ENCODE measurements at places on chromosomes 6 and 20.

GRCh38 chr6:81633391-81633790 is 119.1 kb downstream of the TENT5A start:
- DNase-seq = no peak

DNA sequence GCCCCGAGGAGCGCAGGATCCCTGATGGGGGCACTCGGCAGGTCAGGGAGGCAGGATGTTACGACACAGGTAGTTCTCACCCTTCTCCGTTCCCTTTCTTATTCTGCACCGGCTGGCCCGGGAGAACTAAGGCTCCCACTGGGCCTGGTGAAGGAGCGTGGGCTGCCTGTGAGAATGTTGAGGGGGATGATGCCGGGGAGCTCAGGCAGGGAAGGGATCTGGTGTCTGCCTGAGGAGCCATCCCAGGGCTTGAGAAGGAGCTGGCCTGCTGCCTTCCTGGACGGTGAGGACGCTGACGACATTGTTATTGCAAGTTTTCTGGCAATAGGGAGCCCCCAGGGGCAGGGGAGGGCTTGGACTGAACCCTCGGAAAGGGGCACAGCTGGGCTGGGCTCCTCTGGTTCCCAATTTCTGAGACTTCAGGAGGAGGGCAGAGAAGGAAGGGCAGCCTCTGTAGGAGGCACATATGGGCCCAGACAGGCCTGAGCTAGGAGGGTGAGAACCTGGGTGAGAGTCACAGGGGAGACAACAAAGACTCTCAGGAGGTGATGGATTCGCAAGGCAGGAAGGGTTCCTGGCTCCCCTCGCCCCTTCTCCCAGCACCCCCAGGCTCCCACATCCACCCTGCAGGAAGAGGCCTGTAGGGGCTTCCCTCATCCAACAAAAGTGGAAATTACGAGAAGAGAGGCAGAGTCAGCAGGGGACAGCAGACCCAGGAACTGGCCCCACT is 32.8 kb downstream of the CYP21A2 start:
- no peak for DNase-seq

DNA sequence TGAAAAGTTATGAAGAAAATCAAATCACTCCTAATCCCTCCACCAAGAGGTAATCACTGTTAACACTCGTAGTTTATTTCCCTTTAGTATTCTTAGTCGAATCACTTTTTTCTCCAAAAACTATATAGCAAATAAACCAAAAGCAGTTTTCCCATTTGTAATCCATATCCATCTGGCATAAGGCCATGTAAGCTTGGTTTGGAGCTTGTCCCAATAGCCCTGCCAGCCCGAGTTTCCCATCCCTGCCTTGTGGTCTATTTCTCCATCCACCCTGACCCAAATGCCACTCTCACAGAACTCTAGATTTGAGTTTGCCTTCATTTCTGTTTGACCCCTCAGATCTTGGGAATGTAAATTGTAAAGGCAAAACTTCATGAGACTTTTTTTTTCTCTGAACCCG is 71.8 kb upstream of the DSP start:
- DNase-seq = no peak

DNA sequence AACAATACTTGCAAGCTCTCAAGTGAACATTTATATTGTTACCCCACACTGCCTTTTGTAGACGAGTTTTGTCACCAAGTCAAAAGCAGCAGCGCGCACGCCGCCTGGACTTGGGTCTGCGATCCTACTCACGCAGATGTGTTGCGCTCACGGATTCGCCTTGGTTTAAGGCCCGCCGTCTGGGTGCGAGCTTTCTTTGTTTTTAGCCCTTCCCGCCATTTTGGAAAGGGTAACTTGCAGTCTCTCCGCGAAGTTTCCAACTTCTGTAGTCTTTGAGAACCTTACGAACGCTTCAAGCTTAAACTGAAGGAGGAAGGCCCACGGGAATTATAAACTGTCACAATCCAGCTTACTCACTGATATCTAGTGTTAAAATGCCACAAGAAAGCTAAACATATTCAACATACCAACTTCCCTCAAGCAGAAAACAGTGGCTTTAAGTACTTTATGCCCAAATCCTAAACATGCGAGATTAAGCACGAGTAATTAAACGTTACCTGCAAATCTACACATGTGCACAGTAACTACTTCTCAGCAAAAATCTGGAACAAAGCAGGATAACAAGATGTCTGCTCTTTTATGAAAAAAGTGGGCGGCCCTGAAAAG is 80.4 kb upstream of the BTN3A2 start:
- peak; percentile 47 for DNase-seq

DNA sequence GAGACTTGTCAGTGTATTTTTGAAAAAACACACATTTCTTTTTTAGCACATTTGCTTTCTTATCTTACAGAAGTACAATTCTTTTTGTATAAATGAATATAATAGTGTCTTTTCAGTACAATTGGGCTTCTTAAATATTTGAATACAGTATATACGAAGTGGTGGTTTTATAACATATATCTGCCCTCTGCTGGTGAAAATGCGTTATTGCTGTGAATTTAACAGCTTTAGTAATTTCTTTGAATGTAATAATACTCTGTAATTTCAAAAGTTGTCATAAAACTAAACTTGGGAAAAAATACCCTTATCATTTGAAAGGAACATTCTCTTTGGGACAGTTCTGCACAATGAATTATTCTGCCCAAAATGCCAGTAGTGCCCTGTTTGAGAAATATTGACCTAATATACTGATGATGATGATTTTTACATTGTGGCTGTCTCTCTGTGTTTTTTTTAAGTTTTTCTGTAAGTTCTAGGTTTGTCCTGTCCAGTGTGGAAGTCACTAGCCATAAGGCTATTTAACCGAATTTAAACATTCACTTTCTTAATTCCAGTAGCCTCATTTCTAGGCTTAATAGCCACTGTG is 19.0 kb downstream of the SMAP1 start:
- peak; percentile 26 for DNase-seq

- DNase-seq = no peak
Observed at GRCh38 chr6:65098349-65098748, 608.7 kb downstream of the EYS start.

DNA sequence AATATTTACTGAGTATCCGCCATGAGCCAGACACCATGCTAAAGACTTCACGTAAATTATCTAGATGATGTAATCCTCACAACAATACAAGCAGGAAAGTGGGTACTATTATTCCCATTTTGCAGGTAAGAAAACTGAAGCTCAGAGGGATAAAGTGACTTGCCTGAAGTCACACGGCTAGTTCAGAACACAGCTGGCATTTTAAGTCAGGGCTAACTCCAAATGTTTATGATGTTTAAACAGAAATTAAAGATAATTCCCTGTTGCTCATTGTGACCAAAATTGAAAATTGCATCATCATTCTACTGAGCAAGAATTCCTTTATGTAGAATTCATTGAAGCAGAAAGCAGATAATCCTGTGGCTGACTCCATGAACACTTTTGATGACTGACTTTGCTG is 71.3 kb upstream of the STXBP5 start:
- DNase-seq = no peak

- peak; percentile 40 for DNase-seq
Observed at GRCh38 chr20:32582659-32583580, 2.2 kb downstream of the NOL4L start.

GRCh38 chr20:36384022-36384619 is 78.0 kb downstream of the DLGAP4 start:
- peak; percentile 51 for DNase-seq

- no peak for DNase-seq
Observed at GRCh38 chr6:109428889-109429477, 11.4 kb downstream of the PPIL6 start.

GRCh38 chr6:170295510-170296422 is 4.9 kb upstream of the DLL1 start:
- no peak for DNase-seq

DNA sequence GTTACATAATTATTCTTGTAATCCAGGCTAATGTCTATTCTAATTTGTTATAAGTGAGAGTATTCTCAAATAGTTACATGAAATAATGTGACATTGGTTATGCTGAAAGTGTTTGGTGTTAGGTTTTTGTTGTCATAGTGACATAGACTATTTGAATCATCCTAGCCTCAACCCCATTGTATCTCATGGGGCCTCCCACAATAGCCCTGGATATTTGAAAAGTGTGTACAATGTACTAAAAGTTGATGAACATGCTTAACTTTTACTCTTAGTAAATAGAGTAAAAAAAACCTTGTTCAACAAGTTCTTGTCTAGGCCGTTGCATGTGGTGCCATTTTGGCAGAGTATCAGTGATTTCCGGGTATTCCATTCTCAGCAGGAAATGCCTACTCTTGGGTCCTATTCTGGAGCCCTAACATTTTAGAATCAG is 83.0 kb downstream of the RTN4IP1 start:
- DNase-seq = no peak

GRCh38 chr6:142648036-142648451 is 296.9 kb downstream of the HIVEP2 start:
- no peak for DNase-seq

GRCh38 chr6:133548423-133549159 is 307.4 kb downstream of the EYA4 start:
- DNase-seq = no peak

- DNase-seq = no peak
Observed at GRCh38 chr6:52515219-52515960, 61.5 kb downstream of the TRAM2 start.

DNA sequence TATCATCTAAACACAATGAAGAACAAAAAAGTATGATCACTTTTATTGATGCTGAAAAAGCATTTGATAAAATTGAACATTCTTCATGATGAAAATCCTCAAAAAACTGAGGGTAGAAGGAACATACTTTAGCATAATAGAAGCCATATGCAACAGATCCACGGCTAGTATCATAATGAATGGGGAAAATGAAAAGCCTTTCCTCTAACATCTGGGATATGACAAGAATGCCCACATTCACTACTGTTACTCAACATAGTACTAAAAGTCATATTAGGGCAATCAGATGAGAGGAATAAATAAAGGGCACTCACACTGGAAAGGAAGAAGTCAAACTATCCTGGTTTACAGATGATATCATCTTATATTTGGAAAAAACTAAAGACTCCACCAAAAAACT is 256.6 kb downstream of the RFPL4B start:
- no peak for DNase-seq

DNA sequence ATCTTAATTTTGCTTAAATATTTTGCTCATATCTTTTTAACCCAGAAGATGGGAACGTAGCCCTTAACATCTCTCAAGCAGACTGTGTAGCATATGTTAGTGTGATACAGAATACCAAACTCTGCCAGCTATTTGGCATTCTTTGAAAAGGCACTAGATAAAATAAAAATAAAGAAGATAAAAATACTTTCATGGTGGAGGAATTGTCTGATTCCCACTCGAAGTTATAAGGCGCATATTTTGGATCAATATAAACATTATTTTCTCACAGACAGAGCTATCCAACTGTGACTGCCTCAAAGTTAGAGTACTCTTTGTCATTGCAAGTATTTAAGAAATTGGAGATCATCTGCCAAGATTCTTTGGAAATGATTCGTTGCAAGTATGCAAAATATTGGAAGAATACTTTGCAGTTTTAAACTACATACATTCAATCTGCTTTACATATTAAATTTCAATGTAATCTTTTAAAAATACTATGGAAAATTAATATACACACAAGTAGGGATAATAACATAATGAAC is 10.8 kb upstream of the EEF1E1 start:
- DNase-seq = no peak

DNA sequence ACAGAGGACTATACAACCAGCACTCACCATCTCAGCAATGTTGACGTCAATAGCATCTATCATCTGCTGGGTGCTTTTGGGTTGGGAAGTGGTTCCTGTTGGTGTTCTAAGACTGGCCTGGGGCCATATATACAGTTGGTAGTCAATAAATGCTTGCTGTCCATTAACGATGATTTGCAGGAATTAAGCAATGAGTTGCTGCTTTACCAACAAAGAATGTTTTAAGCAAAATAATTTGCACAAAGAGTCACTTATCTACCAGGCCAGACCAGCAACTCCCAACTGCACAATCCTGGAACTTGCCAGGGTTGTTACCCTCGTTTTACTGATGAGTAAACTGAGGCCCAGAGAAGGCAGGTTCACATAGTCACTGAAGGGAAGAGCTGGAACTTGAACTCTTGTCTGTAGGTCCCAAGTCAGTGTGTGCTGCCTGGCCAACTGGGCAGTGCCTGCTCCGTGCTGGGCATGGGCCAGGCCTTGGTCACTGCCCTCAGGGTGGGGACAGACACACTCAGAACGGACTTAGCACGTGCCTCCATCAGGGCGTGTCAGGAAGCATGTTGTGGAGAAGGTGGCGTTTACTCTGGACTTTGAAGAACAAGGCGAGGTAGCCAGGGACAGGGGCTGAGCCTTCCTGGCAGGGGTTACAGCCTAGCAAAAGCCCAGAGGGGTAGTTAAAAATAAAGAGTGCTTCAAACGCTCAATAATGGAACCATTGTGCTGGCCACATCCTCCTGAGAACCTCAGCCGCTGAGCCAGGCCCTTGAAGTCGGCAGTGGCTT is 2.5 kb upstream of the SRC start:
- DNase-seq = no peak

- DNase-seq = no peak
Observed at GRCh38 chr6:38078671-38079070, 259.1 kb downstream of the ZFAND3 start.

DNA sequence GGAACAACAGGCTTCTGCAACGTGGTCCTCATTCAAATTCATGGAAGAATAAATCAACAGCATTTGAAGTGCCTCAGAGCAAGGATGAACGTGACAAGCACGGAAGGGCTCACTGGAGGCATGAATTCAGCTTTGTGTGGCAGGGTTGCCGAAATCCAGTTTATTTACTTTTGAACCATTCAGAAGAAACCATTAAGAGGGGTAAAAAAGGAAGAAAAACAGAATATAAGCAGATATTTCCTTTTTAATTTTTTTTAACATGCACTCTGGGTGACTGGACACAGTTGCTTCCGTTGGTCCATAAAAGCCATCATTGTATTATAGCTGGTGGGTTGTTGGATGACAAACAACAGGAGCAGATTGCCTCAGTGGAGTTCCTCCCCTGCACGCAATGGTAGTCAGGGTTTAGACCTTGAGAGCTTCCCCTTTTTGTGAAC is 17.3 kb upstream of the SNRPB2 start:
- DNase-seq = no peak

- no peak for DNase-seq
Observed at GRCh38 chr20:60152792-60153191, 194.6 kb downstream of the CDH26 start.

DNA sequence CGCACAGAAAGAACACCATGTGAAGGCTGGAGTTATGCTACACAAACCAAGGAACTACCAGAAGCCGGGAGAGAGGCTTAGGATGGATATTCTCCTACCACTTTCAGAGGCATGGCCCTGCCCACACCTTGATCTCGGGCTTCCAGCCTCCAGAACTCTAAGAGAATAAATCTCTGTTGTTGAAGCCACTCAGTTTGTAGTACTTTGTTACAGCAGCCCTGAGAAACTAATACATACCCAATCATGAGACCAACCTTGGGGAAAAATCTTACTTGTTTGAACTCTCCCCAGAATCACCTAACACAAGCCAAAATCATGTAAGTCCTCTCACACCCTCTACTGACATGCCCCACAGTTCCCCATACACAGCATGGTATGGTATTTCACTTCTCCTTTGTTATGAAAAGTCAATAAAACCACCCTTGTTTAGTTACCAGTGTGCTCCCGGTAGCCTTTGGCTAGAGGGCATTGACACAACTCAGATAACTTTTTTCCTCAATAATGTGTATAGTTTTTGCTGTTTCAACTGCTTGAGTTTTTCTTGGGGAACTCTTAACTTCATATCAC is 40.7 kb upstream of the SLC2A12 start:
- no peak for DNase-seq

Measured in CD4-positive, alpha-beta T cell (primary cell).